ENCODE measurements at places on chromosomes 6 and 20.
A peak's percentile ranks its signal among the peaks of the same experiment; 100 is the strongest.

DNA sequence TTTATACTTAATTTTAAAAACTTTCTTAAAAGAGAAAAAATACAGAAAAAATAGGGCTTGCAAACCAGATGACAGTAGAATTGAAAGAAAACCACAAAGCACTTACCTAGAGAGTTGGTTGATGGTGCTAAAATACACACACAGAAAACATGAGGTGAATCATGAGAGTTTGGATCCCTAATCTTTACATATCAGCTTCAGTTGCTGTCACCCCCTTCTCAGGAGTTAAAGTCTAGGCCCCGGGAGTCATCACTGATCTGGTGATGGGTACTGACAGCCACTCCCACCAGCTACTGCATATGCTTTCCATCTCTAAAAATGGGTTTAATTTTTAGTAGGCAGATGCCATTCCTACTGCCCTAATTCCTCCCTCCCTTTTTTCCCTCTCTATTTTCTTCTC is 16.7 kb downstream of the TSBP1 start:
- DNase-seq, result no peak

DNA sequence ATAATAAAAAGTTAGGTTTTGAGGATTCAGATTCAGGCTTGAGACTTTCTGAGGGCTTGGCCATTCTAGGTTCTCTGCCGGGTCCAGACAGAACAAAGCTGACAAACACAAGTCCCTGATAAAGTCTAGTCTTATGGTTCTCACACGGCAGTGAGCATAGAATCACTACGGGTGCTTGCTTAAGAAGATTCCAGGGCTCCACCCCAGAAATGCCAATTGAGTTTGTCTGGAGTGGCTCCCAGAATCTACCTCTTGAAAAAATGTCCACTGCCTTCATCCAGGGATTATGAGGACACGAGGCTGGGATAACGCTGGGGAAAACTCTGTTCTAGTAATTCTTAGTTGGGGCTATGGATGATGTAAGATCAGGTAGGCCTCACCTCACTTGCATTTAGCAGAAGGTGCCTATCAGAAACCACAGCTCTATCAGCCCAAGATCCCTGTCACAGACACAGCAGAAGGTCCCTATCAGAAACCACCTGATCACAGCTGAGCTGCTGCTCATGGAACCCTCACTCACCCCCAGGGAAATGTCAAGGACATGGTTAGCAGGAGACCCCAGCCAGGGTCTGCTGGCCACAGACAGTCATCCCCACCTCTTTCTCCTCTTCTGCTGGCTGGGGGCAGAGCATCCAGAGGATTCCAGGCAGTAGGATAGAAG is 52.3 kb downstream of the RAB44 start:
- no peak for DNase-seq

GRCh38 chr6:132270726-132271402 is 130.4 kb downstream of the MOXD1 start:
- DNase-seq, result peak; percentile 4

- peak; percentile 29 for DNase-seq
Measured at GRCh38 chr6:133740816-133741215, 148.1 kb upstream of the TCF21 start.

DNA sequence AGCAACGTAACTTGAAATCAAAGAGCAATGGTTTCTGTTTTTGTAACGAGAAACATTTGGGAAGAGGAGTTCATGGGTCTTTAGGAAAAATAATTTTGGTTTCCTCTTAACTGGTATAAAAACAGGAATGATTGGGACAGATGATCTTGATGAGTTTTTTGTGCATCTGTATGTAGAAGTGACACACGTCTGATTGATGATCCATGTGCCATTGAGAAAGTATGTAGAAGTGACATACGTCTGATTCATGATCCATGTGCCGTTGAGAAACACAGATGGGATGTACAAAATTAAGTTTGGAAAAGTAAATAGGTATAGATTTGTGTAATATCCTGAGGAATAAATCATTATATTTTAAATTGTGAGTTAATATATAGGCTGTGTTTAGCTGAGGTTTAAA is 2.1 kb downstream of the KIAA1586 start:
- DNase-seq, result no peak

DNA sequence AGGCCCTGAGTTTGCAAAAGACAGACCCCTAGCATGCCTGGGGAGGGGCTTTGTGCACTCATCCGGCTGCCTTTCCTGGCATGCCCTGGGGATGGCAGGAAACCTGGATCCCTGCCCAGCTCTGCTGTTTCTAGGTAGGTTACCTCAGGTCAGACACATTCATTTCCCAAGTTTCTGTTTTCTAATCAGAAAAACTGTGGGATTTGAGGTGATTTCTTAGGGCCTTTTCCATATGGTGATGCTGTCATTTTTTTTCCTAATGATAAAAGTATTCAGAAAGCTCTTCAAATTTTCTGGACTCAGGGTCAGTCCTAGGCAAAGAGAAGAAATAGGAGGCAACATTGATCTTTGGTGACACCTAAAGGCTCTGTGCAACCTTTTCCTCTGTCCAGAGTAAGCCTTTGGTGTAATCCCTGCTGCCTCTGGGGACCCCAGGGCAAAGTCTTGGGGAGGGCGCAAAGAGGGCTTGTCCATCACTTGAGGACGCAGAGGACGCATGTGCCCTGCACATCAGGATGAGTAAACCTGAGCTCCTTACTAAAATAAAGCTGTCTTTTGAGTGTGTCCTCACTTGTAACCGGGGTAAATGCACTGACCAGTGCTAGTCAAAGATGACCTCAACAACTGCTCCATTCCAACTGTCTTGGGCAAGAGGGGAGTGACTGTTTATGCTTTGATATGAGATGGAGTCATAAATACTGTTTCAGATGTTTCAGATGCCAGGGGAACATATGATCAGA is 13.5 kb upstream of the TRAM2 start:
- DNase-seq, result peak; percentile 92

DNA sequence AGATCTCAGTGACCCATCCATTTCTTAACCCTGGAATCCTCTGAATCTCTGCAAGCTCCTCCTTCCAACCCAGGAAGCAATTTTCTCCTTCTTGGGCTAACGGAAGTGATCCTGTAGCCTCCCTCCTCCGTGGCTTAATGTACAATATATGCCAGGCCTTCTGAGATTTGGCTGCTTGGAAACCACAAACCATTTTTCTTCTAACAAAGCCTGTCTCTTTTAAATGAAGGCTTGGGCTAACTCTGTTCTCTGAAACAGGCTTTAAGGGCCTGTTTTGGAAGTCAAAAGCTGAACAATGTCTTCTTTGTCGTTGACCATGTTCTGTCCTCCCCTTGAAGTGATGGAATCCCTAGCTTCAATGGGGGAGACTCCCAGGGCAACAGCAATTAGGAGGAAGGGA is 14.9 kb downstream of the FYN start:
- no peak for DNase-seq

- no peak for DNase-seq
Measured at GRCh38 chr6:7254980-7255835, 57.8 kb downstream of the SSR1 start.

- DNase-seq, result peak; percentile 4
Measured at GRCh38 chr6:36028088-36028876, 674 bp downstream of the MAPK14 start.

GRCh38 chr6:160015778-160016684 is 47.1 kb downstream of the IGF2R start:
- no peak for DNase-seq

DNA sequence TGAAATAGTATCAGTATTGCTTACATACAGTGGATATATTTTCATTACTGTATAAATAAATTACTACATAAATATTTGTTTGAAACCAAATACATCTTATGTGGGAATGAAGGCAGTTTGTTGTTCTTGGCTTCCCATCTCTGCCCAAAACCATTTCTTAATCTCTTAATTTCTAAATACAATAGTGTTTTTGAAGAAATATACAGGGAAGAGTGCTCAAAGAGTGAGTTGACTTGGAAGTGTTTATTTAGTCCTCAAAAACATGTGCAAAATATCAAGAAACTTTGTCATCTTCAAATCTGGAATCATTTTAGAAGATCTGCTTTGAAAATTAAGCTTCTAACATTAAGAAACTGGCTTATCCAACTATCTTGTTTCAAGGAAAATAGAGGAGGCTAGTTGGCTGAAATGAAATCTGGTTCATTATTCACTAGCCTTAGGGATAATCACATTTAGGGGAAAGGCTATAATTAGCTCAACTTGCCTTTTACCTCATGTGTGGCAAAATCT is 259.8 kb upstream of the FLRT3 start:
- DNase-seq, result peak; percentile 89

GRCh38 chr6:75118925-75119515 is 86.8 kb downstream of the COL12A1 start:
- no peak for DNase-seq

DNA sequence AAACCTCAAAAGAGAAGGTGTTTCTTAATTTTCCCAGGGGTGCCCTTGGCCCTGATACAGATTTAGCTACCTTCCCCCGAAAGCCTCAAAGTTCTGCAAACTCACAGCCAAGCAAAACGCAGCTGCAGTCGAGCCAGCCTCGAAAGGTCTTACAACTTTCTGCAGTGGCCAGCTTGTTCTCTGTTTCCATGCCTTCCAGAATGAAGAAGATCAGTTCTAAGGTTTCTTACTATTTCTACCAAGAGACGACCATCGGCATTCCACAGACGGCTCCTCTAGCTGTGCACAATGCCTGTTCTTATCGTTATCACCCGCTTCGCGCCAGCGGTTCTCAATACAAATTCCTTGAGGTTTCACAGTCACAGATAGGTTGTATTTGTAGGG is 28.5 kb upstream of the CCR6 start:
- no peak for DNase-seq

GRCh38 chr6:44227148-44227793 is 3.9 kb downstream of the SLC29A1 start:
- DNase-seq, result no peak

GRCh38 chr6:118542184-118542952 is 5.7 kb upstream of the PLN start:
- peak; percentile 54 for DNase-seq

- no peak for DNase-seq
Measured at GRCh38 chr6:112594886-112595594, 247.9 kb downstream of the RFPL4B start.

GRCh38 chr20:22576273-22576672 is 8.1 kb downstream of the FOXA2 start:
- DNase-seq, result no peak

GRCh38 chr6:94721459-94721858 is 855.9 kb upstream of the MANEA start:
- DNase-seq, result no peak

- no peak for DNase-seq
Measured at GRCh38 chr6:64482631-64483030, 847.0 kb downstream of the PHF3 start.

DNA sequence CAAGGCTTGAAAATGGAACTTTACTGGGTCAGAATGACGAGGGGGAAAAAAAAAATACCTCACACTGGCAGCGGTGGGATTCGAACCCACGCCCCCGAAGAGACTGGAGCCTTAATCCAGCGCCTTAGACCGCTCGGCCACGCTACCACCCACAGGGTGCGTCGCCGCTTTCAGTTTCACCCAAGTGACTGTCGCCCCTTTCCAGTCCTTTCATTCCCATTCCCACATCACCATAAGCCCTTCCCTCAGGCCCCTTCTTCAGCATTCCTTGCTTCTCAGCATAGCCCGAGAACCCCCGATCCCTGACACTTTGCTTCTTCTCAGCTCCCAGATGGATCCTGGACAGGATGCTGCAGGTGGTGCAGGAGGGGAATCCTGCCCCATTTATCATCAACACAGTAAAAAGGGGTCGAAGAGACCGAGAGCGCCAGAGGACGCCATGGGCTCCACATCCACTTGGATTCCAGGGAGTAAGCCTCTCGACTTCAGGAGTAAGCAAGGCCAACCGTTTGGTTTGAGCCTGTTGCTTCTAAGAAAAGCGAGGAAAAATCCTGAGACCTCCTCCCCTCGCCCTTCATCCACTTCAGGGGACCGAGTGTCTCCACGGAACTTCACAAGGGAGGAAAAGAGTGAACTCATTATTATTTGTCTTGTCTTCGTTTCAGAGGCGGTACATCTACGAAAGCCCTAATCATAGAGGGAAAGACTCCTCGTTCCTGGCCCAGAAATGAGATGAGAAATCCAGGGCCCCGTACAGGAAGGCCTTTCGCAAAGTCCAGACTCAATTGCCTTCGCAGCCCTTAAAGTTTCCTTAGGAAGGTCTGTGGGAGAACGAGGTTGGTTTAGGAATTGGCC is 20.0 kb upstream of the TRIM27 start:
- DNase-seq, result peak; percentile 75

- DNase-seq, result peak; percentile 36
Measured at GRCh38 chr6:53058388-53059195, 6.6 kb upstream of the FBXO9 start.

DNA sequence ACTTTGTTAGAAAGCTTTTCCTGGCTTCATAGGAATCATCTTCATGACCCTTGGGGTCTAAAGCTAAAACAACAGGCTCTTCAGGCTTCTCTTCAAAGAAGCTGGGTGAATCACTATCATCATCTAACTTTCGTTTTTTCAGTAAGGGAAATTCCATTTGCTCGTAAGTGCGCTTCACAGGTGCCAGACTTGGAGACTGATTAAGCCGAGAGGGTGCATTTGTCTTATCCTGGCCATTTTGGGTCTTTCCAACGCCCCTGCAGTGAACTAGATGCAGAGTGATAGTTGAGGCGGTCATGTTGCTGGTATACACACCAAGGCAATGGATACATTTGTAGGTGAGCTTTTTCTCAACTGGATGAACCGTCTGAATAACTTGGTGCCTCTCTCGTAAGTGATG is 38.8 kb downstream of the ADNP start:
- DNase-seq, result no peak

DNA sequence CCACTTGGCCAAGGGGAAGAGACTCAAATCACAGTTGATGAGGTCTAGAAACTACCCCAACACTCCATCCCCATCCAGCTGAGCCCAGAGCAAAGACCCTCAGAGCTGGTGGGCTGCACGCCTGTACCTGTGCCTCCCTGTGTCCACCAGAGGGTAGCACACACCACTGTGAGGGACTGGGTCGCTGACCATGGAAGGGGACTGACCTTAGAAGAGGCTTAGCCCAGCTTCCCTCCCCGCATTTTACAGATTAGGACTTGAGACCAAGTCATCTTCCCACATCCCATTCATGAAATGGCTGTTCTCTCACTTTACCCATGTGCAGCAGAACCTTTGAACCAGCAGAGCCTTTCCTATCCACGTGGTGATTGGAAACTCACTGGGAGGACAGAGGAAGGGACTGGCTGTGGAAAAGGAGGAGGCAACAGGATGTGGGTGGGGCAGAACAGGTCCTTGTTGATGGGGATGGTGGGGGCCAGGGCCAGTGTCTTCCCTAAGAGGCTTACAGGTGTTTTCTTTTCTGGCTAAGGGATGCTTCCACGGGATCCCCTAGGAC is 44.3 kb downstream of the CPXM1 start:
- peak; percentile 45 for DNase-seq

GRCh38 chr20:6784210-6784631 is 16.7 kb downstream of the BMP2 start:
- DNase-seq, result peak; percentile 61

- no peak for DNase-seq
Measured at GRCh38 chr6:123001540-123001939, 5.5 kb downstream of the CLVS2 start.

Measured in fibroblast of gingiva (primary cell).